BE2C (cell line): ENCODE measurements at places on chromosomes 3 and 15.

DNA sequence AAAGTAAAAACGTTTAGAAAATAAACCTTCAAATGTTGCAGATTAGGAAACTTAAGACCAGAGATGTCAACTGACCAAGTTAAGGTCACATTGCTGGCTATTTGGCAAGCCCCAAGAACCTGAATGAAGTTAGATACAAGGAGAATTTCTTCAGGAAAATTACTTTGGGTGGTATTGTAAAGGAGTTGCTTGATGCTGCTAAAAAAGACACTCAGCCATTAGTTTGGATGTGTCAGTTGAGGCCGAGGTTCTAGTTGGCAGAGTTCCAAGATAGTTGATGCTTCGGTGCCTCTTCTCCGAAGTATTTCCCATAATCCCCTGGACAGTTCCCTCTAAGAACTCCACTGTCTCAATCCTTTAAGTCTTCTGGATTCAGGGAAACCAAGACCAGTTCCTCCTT lies 24.3 kb downstream of the SIAH2 start:
- no peak for DNase-seq

DNA sequence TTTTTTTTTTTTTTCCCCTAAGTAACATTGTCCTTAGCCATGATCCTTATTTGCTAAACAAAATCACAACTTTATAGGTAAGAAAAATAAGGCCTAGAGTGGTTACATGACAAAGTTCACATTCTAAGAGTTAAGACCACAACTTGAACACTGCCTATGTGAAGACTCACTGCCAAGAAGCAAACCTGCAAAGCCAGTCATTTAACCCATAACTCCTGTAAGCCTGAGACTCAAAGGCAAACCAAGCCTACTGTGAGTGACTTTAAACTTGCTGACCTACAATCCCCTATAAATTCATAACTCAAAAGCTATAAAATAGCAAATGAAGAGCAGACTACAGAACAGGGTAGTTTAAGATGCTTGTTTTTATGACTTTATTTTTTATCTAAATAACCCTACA lies 12.9 kb upstream of the ANKRD28 start:
- DNase-seq = no peak

- DNase-seq = no peak
These were observed 33.6 kb downstream of the USF3 start for GRCh38 chr3:113662824-113663223.

DNA sequence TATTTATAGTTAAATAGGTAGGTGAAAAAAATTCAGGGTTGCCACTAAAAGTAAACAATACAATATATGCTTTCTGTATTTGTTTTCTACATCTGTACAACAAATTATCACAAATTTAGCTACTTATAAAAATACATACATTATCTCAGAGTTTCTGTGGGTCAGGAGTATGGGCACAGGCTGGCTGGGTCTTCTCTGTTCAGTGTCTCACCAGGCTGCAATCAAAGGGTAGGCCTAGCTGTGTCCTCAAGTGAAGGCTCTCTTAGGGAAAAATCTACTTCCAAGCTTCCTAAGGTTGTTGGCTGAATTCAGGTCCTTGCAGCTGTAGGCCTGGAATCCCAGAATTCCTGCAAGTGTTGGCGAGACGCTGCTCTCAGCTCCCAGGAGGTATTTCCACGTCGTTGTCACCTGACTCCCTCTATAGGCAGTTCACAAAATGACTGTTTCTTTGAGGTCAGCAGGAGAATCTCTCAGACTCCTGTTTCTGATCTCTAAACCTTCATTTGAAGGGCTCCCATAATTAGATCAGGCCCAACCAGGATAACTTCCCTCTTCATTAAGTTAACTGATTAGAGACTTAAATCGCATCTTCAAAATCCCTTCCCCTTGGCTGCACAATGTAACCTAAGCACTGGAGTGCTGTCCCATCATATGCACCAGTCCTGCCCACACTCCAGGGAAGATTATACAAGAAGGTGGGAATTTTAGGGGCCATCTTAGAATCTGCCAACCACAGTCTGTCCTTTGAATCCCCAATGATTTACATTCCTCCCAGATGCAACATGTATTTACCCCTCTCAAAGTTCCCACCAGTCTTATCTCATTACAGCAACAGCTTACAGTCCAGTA lies 296.6 kb downstream of the SUCLG2 start:
- DNase-seq = peak; percentile 63

DNA sequence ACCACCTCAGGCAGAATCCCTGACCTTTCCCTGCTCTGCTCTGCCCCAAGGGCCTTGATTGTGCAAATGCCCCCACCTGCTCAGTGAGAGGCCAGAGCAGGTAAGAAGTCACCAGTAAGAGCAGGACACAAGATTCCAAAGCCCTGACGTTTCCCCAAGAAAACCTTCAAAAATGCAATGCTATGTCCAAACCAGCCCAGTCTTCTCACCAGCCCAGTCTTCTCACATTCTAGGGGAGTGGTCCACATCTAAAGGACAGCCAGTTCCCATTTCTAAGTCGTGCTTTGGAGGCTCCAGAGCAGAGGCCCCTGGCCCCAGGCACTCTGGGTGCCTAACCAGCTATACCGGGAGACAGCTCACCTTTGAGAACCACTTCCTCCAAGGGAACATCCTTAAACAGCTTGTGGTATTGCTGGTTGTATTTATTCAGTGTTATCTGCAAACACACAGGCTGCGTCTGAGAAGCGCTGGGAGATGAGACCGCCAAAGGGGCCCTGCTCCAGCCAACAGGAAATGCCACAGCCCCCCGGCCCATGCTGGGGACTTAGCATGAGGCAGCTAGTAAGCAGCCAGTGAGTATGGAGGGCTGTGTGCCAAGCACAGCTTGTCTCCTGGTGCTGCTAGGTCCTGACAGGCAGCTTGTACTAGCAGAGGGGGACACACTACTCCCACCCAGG lies 29.3 kb downstream of the GRAMD2A start:
- DNase-seq = no peak

DNA sequence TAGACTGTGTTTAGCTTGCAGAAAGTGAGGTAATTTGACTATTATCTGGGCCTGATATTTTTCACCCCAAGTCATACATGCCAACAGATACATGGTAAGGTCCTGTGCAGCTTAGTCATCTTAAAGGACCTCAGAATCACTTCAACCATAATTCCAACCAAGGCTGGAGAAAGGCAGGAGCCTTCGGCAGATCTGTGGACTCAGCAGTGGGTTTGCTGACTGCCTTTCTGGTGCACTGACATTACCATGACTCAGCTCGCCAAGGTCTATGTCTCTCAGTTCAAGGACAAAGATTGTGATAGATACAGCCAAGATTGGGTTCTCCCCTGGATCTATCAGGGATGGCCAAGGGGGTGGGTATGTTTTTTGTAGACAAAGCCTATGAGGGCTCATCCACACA lies 32.7 kb downstream of the LYZL4 start:
- no peak for DNase-seq
